T-cell (primary cell): ENCODE measurements at places on chromosomes 16 and 17. TPM values are rescaled to one million over a fixed set of nuclear protein-coding genes. Genes with fewer than 3 reads are reported as not detected.

GRCh38 chr17:76191896-76192295 is 48.4 kb downstream of the RNF157 start:
- no peak overlapping the region for H3K4me3 ChIP-seq
- no peaks in the 10 kb centered on the region for H3K27me3 ChIP-seq
- peaks cover 76% of the 10 kb centered on the region for H3K4me1 ChIP-seq
- no peaks in the 10 kb centered on the region for H3K36me3 ChIP-seq

GRCh38 chr17:75138519-75138918 is 7.0 kb upstream of the NT5C start:
- H3K27me3 ChIP-seq, result no peaks in the 10 kb centered on the region
- no peak overlapping the region for H3K4me3 ChIP-seq
- no peak for DNase-seq
- H3K36me3 ChIP-seq, result peaks cover 9% of the 10 kb centered on the region
- peaks cover 17% of the 10 kb centered on the region for H3K4me1 ChIP-seq

GRCh38 chr16:5393070-5393469 is 295.5 kb upstream of the EEF2KMT start:
- no peaks in the 10 kb centered on the region for H3K4me1 ChIP-seq
- H3K36me3 ChIP-seq, result no peaks in the 10 kb centered on the region
- H3K27ac ChIP-seq, result no peak overlapping the region
- DNase-seq, result no peak

- H3K27ac ChIP-seq, result no peak overlapping the region
- H3K4me3 ChIP-seq, result no peak overlapping the region
- no peaks in the 10 kb centered on the region for H3K4me1 ChIP-seq
- H3K36me3 ChIP-seq, result peaks cover 3% of the 10 kb centered on the region
- H3K27me3 ChIP-seq, result no peaks in the 10 kb centered on the region
These were observed 20.9 kb downstream of the ABCA3 start for GRCh38 chr16:2319606-2320005.

DNA sequence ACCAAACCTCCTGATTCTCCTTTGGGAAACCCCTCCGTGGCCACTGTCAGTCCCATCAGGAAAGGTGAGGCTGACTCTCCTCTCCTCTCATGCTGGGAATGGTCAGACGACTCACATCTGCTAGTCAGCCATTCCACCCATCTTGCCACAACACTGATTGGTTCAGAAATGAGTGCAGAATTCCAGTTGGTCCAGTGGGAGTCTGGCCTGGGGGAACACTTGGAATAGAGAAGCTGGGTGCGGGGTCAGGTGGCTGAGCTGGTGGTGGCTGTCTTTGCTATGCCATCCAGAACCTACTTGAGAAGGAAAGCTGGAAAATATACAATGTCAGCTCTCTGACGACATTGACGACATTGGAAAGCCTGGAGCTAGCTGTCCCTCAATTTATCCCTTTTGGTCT is 23.6 kb upstream of the PLLP start:
- H3K36me3 ChIP-seq, result no peaks in the 10 kb centered on the region
- DNase-seq, result no peak
- no peaks in the 10 kb centered on the region for H3K4me1 ChIP-seq
- H3K4me3 ChIP-seq, result no peak overlapping the region
- H3K27me3 ChIP-seq, result no peaks in the 10 kb centered on the region

DNA sequence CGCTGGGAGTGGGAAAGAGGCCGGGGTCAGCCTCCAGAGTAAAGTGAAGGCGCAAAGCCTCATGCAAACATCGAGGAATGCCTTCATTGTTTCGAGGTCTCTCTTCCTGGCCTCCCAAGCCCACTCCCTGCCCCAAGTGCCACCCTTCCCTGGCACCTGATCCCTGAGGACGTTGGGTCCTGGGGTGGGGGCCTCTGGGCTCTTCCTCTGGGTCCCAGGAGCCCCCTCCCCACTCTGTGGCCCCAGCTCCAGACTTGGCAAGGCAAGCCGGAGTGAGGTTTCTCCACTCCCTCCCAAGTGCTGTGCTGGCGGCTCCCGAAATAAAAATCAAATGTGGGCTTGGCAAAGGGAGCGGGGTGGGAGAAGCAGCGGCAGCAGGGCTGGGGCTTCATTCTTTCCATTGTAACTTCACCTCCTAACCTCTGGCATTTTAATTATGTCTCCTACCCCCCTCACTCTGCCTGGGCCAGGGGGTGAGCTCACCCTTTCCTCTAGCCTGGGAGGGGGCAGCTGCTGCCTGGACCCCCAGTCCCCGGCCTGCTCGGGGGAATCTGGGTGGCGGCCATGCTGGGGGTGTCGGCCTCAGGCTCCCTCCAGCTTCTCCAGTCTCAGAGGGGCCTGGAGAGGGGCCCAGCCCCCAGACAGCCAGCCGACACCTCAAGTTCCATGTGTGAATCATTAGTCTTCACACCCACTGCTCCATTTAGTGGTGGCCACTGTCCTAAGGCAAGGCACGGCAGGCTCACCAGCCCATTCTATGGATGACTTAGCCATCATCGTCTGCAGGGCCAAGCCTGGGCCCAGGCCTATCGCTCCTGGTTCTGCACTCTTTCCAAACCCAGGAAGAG is 14.6 kb upstream of the TMEM92 start:
- no peaks in the 10 kb centered on the region for H3K27me3 ChIP-seq
- H3K27ac ChIP-seq, result no peak overlapping the region
- no peaks in the 10 kb centered on the region for H3K4me1 ChIP-seq

DNA sequence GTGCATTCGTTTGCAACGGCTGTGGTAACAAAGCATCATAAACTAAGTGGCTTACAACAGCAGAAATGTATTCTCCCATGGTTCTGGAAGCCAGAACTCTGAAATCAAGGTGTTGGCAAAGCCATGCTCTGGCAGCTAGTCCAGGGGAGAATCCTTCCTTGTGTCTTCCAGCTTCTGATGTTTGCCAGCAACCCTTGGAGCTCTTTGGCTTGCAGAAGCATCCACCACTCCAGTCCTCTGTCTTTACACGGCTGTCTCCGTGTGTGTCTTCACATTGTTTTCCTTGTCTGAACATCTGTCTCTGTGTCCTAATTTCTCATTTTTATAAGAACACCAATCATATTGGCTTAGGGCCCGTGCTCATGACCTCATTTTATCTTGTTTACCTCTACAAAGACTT is 265.3 kb upstream of the HSBP1 start:
- H3K4me1 ChIP-seq, result no peaks in the 10 kb centered on the region
- H3K27ac ChIP-seq, result no peak overlapping the region
- H3K36me3 ChIP-seq, result no peaks in the 10 kb centered on the region

DNA sequence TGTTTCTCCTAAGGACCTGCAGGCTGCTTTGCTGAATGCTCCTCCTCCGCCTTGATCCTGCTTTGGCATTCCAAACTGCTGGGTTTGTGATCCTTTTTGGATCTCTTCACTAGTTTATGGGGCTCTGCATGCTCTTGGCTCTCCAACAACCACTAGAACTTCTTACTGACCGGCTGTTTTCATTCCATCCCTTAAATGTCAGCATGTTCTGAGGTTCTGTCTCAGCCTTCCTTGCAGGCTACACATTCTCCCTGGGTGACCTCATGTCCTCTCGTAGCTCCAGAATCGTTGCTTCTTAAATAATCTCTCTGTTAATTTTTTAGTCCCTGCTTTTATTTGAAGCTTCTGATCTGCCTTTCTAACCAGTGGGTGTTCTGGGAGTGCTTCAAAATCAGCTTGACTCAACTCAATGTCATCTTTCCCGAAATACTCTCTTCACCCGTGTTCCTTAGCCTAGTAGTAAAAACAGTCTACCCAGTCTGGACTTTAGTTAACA is 119.0 kb upstream of the HS3ST2 start:
- no peak for DNase-seq
- no peaks in the 10 kb centered on the region for H3K4me1 ChIP-seq
- no peaks in the 10 kb centered on the region for H3K36me3 ChIP-seq
- H3K4me3 ChIP-seq, result no peak overlapping the region
- H3K27me3 ChIP-seq, result peaks cover 12% of the 10 kb centered on the region

GRCh38 chr16:3189869-3190268 is 1.9 kb downstream of the OR1F1 start:
- H3K36me3 ChIP-seq, result no peaks in the 10 kb centered on the region
- peaks cover 29% of the 10 kb centered on the region for H3K27me3 ChIP-seq
- peaks cover 49% of the 10 kb centered on the region for H3K4me1 ChIP-seq

DNA sequence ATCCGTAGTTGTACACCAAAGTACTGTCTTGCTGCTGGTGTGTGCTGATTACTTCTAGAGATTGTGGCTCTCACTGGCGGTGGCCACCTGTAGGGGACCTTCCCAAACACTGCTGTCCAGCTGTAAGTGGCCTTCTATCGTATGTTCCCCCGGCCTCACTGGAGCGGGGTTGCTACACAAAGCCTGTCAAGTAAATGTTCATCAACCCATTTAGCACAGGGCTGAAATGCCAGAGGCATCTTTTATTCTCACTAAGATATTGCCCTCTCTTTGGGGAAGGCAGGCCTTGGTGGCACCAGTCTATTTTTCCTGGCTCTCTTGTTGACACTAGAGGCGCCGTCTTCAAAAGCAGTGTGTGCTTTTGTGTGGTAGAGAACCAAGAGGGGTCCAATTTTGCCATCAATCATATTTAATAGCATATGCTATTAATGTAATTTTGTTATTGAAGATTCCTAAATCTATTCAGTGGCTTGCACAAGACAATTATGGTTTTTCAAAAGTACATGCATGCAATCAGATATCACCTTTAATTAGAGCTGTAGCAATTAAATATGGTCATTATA is 514.4 kb upstream of the SALL1 start:
- H3K36me3 ChIP-seq, result no peaks in the 10 kb centered on the region
- no peaks in the 10 kb centered on the region for H3K4me1 ChIP-seq
- no peak overlapping the region for H3K4me3 ChIP-seq
- H3K27me3 ChIP-seq, result no peaks in the 10 kb centered on the region

DNA sequence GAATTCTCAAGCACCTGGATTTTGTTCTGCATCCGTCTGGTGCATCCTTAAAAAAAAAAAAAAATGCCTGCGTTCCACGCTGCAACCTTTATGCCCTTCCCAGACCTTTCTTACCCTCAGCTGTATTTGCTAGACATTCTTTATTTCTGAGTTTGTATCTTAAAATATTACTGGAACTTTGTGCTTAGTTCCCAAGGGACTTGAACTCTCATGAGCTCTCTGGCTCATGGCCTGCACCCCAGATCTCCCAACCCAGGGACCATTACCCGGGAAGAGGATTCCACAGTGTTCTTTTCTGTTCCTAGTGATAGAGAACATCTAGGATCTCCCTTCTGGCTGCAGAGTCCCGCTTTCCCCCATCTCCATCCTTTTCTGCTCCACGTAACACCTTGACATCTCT is 28.9 kb upstream of the CLEC18A start:
- H3K4me1 ChIP-seq, result no peaks in the 10 kb centered on the region
- H3K36me3 ChIP-seq, result peaks cover 36% of the 10 kb centered on the region
- H3K27ac ChIP-seq, result no peak overlapping the region
- DNase-seq, result no peak
- no peaks in the 10 kb centered on the region for H3K27me3 ChIP-seq

DNA sequence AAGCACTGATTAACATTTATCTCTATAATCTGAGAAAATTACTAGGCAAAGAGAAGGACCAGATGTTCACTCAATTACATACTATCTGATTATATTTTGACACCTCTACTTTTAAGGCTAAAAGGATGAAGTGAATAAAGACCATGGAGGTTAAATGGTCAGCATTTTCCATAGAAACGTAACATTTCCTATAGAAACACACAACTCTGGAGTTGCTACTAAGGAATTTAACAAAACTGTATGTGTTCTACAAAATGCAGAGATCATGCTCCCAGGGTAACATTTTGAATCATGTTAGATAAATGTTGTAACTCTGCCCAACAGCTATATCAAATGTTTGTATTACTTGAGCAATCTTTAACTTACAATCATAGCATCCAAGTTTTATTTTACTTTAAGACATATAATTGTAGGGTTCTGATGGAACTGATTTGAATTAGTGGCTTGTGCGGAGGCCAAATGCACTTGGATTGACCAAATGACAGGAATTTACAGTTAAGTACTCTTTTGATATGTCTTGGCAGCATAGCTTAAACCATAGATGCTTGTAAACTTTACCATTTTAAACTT is 97.7 kb downstream of the RPGRIP1L start:
- DNase-seq, result no peak
- no peaks in the 10 kb centered on the region for H3K36me3 ChIP-seq
- H3K4me3 ChIP-seq, result no peak overlapping the region
- no peaks in the 10 kb centered on the region for H3K27me3 ChIP-seq
- no peaks in the 10 kb centered on the region for H3K4me1 ChIP-seq

DNA sequence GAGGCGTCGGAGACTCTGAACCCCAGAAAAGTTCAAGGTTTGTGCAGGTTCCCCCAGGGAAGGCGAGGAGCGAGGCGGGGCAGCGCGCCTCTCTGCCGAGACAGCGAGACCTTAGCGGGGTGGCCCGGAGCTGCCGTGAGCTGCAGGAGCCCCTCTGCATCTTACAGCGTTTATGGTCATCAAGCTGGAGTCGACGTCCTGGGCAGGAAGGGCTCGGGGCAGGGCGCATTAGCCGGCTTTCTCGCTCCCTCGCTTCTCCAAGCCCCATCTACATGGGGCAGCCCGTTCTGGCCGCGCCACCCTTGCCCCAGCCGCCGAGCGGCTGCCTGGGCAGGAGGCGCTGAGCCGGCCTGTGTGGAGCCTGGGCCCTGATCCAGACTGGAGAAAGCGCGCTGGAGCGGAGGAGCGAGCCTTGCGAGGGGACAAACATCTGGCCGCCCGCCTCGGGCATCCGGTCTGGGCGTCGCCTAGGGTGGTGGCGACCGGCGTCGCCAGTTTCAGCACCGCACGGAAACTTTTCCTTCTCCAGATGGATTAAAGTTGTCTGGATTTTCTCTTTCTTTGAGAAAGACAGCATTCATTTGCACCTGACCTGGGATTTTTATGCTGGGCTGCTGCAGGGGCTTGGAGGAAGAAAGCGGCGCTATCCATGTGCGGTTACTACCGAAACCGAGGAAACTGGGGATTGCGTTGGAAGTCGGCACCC is 750 bp downstream of the TMEM132E start:
- H3K36me3 ChIP-seq, result no peaks in the 10 kb centered on the region
- peaks cover 32% of the 10 kb centered on the region for H3K4me1 ChIP-seq
- peak overlapping the region; percentile 1 for H3K4me3 ChIP-seq

DNA sequence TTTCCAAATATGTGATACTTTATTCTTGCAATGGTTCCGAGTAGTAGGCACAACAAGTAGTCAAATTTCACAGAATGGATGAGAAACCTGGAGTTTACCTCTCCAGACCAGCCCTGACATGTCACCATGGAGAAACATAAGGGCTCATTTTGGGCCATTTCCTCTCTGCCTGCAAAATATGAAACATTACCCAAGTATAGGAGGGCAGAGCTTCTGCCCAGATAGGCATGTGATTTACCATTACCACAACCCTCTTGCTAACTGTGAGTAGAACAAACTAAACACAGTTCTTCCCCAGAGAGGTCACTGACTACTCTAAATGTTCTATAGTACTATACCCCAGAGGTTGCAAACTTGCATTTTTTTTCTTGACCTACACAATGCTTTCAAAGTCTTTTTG is 15.7 kb upstream of the KPNB1 start:
- no peaks in the 10 kb centered on the region for H3K4me1 ChIP-seq
- H3K27ac ChIP-seq, result no peak overlapping the region
- no peaks in the 10 kb centered on the region for H3K27me3 ChIP-seq
- H3K4me3 ChIP-seq, result no peak overlapping the region
- no peaks in the 10 kb centered on the region for H3K36me3 ChIP-seq

GRCh38 chr17:21510686-21511362 is 134.7 kb downstream of the KCNJ12 start:
- H3K27me3 ChIP-seq, result peaks cover 6% of the 10 kb centered on the region
- no peak for DNase-seq
- no peaks in the 10 kb centered on the region for H3K36me3 ChIP-seq
- no peaks in the 10 kb centered on the region for H3K4me1 ChIP-seq
- no peak overlapping the region for H3K27ac ChIP-seq

Gene ABCC6
- not detected for total RNA-seq

Gene MEIOC
- total RNA-seq, result not detected

Gene CACNG5
- not detected for total RNA-seq

Gene KCNG4
- not detected for total RNA-seq

Gene PDILT
- total RNA-seq, result not detected

Gene SYCE1L
- 4.0 TPM for total RNA-seq

Gene KRT27
- not detected for total RNA-seq
